ENCODE measurements at places on chromosomes 4 and X. TPM values are rescaled to one million over a fixed set of nuclear protein-coding genes. Genes with fewer than 3 reads are reported as not detected.

KLF8 gene
- 9.8 TPM for total RNA-seq

REPS2 gene
- total RNA-seq, result 7.9 TPM

PAGE4 gene
- not detected for total RNA-seq

DNA sequence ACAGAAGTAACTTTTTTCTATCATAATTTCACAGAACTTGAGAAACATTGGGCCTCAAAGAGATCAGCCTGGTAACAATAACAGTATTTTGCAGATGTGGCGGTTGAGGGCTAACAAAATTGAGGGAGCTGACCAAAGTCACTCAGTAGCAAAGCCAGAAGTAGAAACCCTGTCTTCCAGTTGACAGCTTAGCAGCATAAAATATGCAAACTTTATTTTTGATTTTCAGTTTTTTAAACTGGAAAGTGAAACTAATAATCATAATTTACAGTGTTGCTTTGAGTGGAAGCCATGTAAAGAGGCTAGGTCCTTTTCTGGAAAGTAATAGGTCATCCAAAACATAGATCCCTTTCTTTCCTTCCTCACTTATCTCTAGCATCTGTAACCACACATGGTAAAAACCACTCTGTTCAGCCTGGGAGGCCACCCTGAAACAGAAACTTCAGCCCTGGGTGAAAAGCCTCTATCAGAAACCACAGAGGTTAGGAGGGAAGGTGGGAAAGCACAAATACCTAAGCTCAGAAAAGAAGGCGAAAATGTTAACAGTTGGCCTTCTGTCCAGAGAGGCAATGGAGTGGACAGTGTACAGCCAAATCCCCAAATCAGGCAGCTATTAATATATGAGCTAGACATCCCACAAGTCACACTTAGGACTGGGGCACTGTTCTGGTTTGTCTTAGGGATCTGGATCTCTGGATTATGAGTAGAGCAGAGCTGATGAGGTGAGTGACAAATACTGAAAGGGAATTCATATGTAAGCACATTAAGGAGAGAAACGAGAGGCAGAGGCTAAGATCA lies 61.1 kb upstream of the ARSJ start:
- no peak for DNase-seq

DNA sequence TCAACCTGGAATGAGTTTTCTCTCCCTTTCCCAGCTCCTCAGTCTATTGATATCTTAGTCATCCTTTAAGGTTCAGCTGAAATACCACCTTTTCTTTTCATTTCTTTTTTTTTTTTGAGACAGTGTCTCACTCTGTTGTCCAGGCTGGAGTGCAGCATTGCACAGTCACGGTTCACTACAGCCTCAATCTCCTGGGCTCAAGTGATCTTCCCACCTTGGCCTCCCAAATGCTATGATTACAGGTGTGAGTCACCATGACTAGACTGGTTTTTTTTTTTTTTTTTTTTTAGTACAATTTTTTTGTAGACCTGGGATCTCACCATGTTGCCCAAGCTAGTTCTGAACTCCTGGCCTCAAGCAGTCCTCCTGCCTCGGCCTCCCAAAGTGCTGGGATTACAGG lies 28.9 kb downstream of the AFF1 start:
- no peak for DNase-seq

DNA sequence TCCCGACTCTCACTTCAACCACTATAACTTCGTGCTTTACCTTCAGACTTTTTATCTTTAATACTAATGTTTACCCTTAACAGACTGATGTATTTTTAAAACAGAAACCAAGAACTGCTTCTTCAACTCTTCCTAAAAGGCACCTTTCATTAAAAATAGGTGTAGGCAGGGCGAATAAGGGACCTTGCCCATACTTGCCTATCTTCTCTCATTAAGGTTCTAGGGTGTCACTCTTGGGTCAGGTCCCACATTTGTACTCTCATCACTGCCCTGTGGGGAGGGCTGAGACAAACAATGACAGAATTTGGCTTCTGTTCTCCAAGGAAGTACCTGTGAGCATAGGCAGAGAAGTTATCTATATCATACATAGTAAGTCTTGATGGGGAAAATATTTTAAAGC lies 69.7 kb downstream of the ANKRD50 start:
- no peak for DNase-seq

DNA sequence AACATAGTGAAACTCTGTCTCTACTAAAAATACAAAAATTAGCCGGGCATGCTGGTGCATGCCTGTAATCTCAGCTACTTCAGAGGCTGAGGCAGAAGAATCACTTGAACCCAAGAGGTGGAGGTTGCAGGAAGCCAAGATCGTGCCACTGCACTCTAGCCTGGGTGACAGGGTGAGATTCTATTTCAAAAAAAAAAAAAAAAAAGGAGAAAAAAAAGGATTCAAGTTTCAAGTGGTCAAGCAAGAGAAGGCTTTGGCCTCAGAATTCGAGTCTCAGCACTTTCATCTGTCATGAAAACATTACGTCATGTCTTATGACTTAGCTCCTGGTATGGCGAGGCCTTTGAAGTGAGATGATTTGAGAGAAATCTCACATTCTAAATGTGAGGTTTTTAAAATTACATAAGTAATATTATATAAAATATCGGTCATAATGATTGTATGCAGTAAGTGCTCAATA lies 21.2 kb upstream of the DHRSX start:
- DNase-seq, result no peak

DNA sequence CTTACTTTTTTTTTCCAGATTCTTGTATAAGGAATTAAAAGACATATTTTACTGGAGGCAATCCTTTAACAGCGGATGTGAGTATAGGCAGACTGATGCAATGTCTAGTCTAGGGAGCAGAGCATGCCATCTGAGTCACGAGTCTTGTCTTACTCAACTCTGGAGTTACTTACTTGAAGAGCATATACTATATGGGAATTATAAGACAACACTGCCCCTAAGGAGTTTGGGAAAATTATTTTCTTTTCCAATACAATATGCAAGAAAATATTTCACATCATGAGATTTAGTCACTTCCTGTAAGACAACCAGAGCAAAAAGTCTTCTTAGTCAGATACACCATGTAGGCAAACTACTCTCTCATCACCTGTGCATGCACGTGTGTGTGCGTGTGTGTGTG lies 537.3 kb upstream of the FTHL17 start:
- DNase-seq, result no peak

DNA sequence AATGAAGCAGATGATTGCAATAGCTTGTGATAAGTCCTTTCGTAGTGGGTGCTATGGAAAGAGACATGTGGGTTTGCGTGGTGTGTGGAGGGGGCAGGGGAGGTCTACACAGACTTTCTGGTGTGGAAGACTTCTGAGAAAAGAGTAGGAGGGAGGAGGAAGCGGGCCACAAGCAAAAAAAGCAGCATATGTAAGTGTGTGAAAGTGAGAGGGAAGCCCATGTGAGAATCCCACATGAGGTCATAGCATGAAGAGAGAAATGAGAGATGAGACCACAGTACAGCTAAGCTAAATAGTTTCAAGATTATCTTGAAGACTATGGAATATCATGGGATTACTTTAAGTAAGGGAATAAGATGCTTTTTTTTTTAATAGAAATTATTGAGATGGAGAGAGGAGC lies 2039.9 kb upstream of the TENM3 start:
- no peak for DNase-seq

Measured in tongue (tissue), 3 donors.